ENCODE measurements at places on chromosomes 12 and 14. TPM values are rescaled to one million over a fixed set of nuclear protein-coding genes. Genes with fewer than 3 reads are reported as not detected.

Gene CCDC175
- total RNA-seq = not detected

Gene LRP1-AS
- not detected for total RNA-seq

Gene PDE6H
- total RNA-seq = not detected

DNA sequence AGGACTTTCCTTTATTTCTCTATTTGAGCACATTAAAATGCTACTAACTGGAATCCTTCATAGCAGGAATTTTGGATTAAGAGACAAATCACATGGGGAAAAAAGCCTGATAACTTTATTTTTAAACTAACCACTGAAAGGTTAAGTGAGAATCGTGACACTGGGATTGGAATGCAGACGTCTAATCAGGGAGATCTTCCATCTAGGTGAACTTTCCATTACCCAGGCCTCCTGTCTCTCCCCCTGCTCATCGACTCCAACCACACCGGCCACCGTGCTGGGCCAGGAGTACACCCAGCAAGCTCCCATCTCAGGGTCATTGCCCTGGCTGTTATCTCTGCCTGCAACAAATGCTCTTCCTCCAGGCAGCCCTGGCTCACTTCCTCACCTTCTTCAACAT lies 19.0 kb downstream of the PTGER2 start:
- no peak for DNase-seq

DNA sequence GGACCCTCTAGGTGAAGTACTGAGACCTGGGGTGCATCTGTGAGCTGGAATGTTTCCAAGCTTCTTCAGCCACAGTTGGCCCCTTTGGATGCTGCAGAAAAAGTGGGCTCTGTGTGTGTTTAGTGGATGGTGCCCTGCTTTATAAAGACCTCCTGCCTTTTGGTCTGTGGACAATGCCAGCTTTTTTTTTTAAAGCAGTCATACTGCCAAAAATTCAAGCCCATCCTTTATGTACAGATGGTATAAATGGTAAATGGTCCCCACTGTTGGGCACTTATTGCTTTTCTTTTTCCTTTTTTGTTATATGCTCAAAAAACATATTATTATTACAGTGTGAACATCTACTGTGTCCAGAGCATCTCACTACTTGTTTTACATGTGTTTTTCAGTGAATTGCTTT lies 81.1 kb downstream of the SMOC1 start:
- no peak for DNase-seq

DNA sequence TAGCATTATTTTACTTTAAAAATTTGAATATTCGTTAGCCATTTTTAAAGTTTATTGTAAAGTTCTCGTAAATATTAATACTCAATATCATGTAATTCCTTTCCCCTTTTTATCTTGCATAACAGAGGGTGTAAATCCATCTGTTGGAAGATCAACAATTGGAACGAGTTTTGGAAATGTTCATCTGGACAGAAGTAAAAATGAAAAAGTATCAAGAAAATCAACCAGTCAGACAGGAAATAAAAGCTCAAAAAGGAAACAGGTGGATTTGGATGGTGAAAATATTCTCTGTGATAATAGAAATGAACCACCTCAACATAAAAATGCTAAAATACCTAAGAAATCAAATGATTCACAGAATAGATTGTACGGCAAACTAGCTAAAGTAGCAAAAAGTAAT lies 1.8 kb downstream of the PMCH start:
- no peak for DNase-seq

- DNase-seq = no peak
Observed at GRCh38 chr12:88339966-88340365, 197.9 kb downstream of the TMTC3 start.

DNA sequence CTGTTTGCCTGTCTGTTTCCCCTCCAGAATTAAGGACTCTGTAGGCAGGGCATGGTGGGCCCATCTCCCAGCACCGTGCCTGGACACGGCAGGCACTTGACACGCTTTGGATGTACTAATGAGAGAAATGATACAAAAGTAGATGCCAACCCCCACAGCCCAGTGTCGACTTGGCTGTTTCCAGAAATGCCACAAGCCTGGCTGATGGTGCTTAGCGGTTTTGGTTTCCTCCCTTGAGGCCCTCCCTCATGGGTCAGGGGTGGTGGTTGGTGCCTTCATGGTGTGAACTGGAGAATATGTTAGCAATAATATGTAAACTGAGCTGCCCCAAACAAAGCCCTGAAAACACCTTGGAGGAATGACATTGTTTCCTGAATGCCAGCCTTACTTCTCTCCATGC lies 55.5 kb upstream of the ESRRB start:
- no peak for DNase-seq

DNA sequence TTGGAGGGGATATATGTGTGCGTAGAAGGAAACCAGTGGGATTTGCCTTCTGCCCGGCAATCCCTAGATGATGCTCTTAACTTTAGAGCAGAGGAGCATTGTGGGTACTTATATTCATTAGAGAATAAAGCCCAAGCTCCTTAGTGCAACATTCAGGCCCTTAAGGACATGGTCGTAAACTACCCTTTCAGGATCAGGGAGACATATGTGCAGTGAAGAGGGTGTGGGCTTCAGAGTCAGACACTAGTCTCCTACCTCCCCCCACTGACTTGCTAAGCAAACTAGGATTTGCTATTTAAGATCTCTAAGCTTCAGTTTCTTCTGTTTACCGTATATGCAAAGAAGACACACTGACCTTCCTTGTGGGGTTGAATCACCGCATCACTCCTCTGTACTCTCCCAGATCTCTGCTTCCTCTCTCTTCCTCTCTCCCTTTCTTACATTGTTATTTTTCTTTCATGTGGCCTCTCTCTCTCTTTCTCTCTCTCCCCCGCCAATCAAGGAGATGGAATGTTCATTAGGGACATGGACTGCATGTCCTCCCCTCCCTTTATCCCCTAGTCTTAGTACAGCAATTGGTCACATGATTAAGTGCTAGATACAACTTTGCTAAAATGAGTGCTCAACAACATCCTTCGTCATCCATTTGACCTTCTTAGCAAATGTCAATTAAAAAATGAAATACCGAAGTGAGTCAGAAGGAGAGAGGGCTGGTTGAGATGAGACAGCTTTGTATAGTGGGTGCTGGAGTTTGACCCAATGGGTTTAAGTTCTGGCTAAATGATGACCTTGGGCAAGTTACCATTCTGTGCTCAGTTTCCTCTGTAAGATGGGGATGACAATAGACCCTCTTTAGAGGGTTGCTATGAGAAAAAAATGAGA lies 91.7 kb downstream of the TMX1 start:
- no peak for DNase-seq

Gene ERP27
- 0.25 TPM for total RNA-seq

Gene KRT81
- total RNA-seq = not detected

DNA sequence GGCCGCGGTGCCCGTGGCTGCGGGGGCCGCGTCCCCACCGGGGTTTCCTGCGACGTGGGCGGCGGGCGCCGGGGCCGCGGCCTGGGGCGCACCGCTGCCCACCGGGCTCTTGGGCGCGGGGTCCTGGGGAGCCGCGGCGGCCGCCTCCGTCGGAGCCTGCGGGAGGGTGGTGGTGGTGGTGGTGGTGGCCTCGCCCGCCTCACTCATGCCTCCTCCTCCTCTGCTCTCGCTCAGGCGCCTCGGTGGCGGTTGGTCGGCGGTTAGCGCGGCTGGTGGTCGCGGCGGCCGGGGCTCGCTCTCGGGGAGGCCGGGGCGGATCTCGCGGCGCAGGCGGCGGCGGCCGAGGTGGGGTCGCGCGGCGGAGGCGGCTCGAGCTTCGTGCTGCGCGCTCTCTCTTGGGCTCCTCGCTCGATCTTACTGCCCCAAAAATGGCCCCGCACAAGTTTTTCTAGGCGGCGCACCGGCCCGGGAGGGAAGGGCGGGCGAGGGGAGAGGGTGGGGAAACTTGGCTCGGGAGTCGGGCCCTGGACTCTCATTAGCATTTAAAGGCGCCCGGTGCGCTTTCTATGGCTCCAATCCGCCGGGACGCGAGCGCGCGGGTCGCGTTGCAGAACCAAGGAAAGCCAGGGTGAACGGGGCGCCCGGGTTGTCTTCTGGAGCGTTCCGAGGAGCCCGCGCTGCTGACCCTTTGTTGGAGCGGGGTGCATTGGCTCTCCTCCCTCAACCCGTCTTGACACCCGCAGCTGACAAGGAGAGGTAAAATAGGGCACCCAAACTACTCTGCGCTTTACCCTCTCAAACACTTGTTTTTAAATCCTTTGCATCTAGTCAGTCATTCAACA lies at the start of gene YBX3:
Gene YBX3, minus strand, starts transcription at position 419 of the 842 bp plus-strand sequence. Its CDS starts 212 bp downstream, at position 207.
- DNase-seq = peak; percentile 94

DNA sequence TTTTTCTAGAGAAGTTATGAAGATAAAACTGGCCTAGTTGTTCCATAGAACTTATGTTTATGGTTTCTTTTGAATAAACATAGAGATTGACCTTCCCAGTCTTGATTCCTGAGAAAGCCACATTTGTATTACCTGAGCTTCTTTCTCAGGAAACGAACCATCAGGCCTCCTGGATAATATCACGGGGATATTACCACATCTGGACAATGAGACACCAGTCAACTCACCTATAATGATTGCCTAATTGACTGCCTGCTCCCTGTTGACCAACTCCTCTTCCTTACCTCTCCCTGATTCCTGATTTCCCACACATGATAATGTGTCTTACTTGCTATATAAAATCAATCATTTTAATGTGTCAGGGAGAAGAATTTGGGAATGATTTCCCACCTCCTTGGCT lies 822.7 kb downstream of the LRFN5 start:
- no peak for DNase-seq

DNA sequence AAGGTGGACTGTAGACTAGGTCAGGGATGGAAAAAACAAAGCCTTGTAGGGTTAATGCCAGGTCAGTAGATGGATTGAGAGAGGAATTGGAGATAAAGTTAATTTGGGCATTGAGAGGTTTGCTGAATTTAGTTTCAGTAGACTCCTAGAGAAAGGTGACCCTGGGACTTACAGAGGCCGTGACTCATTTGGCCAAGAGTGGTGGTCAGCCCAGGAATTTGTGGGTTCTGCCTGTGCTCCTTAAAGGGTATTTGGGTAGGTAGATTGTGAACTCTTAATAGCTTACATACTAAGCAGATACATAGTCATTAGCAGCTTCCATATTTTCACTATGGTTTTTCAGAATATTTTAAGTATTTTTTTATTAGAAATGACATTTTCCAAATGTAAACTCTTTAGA lies 21.8 kb downstream of the PLEKHA5 start:
- no peak for DNase-seq

- no peak for DNase-seq
Observed at GRCh38 chr14:92531106-92531873, 17.7 kb downstream of the RIN3 start.

- DNase-seq = no peak
Observed at GRCh38 chr12:54579258-54579657, 9.2 kb downstream of the PPP1R1A start.

Gene ZBTB42
- total RNA-seq = 5.3 TPM

- no peak for DNase-seq
Observed at GRCh38 chr12:80551897-80552296, 107.9 kb downstream of the PTPRQ start.

Gene CCDC88C
- total RNA-seq = 3.2 TPM

Gene LMNTD1
- total RNA-seq = not detected

DNA sequence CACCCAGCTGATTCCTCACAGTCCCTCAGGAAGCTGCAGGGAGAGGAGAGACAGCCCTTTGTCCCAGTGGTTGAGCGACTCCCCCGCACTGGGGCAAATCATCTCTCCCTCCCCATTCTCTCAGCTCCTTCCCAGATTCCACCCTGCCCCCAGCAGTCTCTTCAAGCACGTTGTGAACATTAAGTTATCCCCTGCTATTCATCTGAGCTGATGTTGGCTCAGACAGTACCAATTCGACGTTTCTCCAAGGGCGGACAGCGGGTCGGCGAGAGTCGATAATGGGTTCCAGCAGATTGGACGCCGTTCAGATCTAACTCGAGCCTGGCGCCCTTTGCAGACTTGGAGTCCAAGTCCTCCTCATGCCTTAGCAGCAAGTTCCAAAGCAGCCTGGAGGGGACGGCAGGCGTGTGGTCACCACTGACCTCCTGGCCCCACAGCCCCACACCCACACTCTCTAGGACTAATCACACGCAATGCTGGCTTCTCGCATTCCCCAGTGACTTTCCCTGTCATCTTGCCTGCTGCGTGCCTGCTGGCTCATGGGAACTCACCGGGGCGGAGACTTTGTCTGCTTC lies 245.9 kb downstream of the CHST11 start:
- peak; percentile 78 for DNase-seq

- DNase-seq = no peak
Observed at GRCh38 chr12:94557746-94558295, 92.5 kb downstream of the TMCC3 start.

Gene ATG2B
- 11.5 TPM for total RNA-seq

GRCh38 chr12:112146123-112146522 lies 20.8 kb downstream of the TRAFD1 start:
- no peak for DNase-seq

DNA sequence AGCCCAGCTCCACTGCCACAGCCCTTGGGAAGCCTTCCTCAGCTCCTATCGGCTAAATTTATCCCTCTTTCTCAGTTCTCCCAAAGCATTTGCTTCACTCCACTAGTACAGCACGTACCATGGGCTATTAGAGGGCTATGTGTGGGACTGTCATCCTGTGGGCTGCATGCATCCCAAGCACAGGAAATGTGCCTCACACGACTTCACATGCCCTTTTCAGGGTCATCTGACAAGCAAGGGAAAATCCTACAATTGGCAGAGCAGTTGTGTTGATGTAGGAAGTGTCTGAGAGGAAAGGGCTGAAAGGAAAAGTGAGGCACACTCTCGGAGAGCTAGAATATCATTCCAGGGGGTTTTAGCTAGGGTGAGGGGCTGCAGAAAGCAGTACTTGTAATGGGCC lies 47.6 kb downstream of the NINJ2 start:
- DNase-seq = no peak

Gene PLCZ1
- not detected for total RNA-seq

DNA sequence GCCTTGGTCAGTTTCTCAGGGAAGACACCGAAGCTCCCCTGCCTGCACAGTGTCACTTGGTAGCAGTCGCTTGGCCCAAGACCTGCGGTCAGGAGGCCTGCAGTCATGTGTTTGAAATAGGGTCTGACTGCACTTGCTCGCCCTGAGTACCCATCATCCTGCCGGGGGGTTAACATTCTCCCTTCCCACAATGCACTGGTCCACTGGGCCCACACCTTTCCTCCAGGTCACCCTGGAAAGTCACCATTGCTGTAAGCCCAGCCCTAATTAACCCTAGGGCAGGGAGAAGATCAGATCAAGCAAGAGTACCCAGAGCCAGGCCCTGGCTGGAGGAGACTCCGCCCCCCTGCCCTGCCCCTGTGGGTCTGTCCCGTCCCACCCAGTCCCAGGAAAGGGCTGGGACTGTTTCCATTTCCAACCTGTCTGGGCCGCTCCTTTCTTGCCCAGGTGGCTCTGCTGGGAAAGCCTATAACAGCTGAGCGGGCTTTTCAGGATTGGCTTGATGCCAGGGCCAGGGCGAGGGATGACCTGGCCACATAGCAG lies 87.1 kb downstream of the ZFP36L1 start:
- no peak for DNase-seq

GRCh38 chr12:124652661-124653060 lies 85.2 kb upstream of the NCOR2 start:
- no peak for DNase-seq

All from left ventricle myocardium superior (tissue), 1 donor.